ENCODE measurements at places on chromosomes 1 and 21. TPM values are rescaled to one million over a fixed set of nuclear protein-coding genes. Genes with fewer than 3 reads are reported as not detected.
A peak's percentile ranks its signal among the peaks of the same experiment; 100 is the strongest.

GRCh38 chr1:220997791-220998190, 118.5 kb downstream of the HLX start:
- DNase-seq, result no peak

DNA sequence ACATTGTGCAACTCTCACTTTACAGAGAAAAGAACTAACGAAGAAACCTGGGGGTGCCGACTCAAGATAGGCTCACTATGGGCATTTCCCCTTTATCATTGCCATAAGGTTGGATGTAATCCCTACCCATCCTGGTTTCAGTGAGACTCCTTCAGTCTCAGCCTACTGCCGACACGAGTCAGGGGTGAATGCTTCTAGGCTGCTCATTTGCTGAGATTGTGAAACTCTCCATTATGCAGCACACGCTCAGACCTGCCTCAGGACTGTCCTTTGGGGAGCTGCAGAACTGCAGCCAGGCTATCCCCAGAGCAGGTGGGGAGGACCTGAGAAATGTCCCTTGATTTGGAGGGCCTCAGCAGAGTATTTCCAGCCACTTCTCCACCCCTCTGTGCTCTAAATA, 22.2 kb downstream of the TSHB start:
- no peak for DNase-seq

DNA sequence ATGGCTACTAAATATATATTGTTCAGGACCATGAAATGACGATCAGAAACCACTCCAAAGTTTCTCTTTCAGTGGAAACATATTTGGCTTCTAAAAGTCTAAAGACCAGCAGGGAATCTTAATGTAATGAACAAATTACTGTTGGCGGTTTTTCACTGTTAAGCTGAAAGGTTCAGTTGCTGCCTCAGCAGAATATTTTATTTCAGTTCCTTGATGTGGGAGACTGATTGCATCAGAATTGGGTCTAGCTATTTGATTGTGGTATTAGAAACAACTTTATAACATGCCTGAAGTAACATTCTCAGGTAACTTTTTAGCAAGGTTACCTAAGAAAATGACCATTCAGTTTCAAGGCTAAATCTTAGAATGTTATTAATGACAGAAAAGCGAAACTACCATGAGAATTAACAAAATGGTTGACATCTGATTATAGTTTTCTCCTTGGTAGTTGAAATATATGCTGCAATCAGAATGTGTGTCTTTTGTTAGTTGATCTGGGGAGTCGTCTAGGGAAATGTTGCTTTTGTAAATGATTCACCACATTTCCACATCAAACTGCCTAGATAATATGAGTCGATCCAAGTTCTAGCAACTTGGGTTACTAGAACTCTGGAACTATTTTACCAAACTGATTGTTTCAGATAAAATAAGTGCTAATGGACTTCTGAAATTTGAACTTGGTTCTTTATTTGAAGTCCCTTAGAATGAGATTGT, 200.4 kb downstream of the HMCN1 start:
- DNase-seq, result no peak

DNA sequence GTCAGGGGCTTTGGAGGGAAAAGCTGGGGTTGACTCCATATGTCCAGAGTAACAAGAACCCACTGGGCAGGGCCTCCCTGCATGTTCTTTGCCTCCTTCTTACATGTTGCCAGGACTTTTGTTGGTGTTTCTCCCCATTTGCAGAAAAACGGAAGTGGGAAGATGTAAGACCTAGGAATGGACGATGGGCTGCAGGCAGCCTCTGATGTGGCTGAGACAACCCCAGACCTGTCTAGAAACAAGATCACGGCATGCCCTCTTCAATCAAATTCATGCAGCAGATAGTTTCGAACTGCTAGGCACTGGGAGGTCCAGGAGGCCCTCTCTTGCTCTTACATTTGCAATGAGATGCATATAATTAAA, 3.4 kb downstream of the FAM43B start:
- DNase-seq, result no peak

- DNase-seq, result no peak
Observed at GRCh38 chr1:246043556-246043955, 463.5 kb downstream of the SMYD3 start.

GRCh38 chr1:99969260-99969728, 502 bp upstream of the SLC35A3 start:
- no peak for DNase-seq

- no peak for DNase-seq
Observed at GRCh38 chr1:201264072-201264471, 19.2 kb upstream of the PKP1 start.

- peak; percentile 97 for DNase-seq
Observed at GRCh38 chr1:234611225-234611846, 1.4 kb upstream of the IRF2BP2 start.

DNA sequence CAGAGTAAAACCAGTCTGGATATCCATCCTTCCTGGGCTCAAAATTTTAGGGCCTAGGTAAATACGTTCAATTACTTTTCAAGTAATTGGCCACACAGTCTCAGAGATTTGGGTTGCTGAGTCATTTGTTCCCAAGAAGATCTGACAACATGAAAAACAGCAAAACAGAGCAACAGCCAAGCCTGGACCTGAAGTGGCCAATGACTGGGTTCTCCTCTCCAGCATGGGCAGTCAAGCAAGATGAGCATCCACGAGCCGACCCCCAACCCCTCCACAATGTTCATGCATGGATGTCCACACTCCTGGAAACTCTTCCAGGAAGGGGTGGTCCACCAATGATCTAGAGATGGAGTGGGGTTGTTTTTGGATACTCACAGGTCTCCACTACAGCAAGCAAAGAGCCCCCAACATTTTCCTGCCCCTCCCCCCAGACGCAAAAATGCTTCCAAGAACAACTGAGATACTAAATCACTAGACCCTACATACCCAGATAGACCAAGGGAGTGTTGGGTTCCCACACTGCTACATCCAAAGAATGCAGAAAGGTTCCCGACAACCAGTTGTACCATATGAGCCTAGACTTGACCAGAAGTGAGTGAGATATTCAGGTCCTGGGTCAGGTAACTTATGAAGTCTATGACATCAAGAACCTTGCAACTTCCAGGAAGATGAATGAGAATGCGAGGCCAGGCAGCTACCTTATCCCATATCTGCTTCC, 73.0 kb downstream of the CD46 start:
- DNase-seq, result no peak

- DNase-seq, result no peak
Observed at GRCh38 chr1:43319766-43320165, 17.9 kb upstream of the MPL start.

GRCh38 chr1:162984699-162985098, 84.5 kb upstream of the RGS4 start:
- DNase-seq, result no peak

- DNase-seq, result no peak
Observed at GRCh38 chr1:54276617-54277450, 76.9 kb downstream of the MRPL37 start.

GRCh38 chr1:83928396-83928795, 70.5 kb downstream of the TTLL7 start:
- DNase-seq, result no peak

DNA sequence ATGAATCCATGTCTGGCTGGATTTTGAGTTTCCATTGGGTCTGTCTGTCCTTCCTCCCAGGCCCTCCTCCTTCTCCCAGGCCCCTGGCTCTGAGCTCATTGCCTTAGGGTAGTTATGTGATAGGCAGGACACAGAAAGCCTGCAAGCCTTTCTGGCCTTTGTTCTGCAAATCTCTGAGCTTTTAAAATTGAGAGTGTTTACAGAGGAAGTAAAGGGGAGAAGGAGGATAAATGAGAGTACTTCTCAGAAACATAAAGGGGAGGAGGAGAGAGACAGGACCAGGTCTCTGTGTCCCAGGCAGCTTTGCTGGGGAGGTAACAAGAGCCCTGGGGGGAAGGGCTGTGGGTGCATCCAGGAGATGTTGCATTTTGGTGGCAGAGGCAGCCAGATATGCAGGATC, 126.7 kb downstream of the FOXD2 start:
- no peak for DNase-seq

DNA sequence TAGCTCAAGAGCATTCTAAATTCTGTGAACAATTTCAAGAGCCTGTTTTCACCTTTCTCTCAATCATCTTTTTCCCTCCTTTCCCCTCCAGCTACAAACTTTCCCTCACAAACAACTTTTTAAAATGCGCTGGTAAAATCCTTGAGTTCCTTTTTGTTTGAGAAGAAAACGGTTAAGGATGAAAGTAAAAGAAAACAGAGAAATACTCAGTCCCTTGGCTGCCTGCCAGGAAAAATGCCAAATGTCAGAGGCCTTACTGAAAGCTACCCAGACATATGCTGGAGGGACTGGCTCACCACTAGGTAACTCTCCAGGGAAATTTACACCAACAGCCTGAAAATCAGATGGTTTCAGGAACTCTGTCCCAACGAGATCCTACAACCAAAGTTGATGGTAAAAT, 11.0 kb upstream of the SERBP1 start:
- DNase-seq, result peak; percentile 24

- DNase-seq, result no peak
Observed at GRCh38 chr1:63888984-63889383, 115.2 kb downstream of the ROR1 start.

- no peak for DNase-seq
Observed at GRCh38 chr1:232709386-232709785, 79.5 kb upstream of the SIPA1L2 start.

GRCh38 chr1:77370583-77371306, 88.9 kb downstream of the AK5 start:
- DNase-seq, result no peak

GRCh38 chr1:30700528-30701257, 22.7 kb downstream of the MATN1 start:
- no peak for DNase-seq

GRCh38 chr1:222865718-222866117, 50.9 kb downstream of the DISP1 start:
- DNase-seq, result no peak

DNA sequence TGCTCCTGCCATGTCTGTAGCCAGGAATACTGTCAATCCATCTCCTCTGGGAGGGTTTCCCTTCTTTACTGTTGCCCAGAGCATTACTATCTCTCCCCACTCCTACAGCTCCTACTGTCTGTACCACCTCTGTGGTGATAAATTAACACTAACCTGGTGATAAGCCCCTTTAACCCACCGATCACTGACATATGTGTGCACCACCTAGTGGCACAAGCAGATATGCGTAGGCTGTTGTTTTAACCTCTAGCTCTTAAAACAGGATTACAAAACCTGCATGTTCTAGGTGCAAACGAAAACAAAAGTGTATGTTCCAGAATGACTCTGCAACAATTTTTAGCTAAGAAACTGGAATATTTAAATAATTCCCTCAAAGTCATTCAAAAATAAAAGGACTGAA, 93.9 kb upstream of the BEND5 start:
- DNase-seq, result peak; percentile 25

GRCh38 chr1:109984190-109984455, 442 bp upstream of the AHCYL1 start:
- DNase-seq, result no peak

GRCh38 chr21:44670642-44671432, 4.1 kb upstream of the KRTAP12-2 start:
- DNase-seq, result no peak

DNA sequence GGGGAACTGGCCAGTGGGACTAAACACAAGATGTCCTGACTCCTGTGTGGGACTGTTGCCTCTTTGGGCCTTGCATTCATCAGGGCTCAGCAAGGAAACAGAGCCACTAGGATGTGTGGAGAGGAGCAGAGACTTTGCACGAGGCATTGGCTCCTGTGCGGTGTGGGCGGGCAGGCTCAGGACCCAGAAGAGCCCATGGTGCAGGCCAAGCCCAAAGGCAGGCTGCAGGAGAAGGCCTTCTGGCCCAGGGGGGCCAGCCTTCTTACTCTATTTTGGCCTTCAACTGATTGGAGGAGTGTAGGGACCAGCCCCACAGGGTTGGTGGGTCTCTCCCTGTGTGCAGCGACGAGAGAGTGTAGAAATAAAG, 23.5 kb downstream of the LRRC3 start:
- DNase-seq, result no peak

DNA sequence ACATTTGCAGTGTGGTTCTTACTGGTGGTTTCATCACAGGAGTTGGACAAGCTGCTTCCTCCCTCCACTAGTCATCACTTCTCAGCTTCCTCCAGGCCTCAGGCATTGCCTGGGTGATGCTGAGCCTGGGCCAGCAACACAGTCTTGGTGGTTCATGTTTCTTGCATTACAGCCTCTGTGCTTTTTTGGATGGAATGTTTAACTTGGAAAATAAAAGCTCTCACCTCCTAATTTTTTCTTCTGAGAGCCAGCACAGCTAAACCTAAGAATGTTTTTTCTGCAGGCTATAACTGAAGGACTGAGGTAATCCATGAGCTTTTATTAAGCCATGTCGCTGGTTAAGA, 66.1 kb upstream of the RHOU start:
- DNase-seq, result no peak

DNA sequence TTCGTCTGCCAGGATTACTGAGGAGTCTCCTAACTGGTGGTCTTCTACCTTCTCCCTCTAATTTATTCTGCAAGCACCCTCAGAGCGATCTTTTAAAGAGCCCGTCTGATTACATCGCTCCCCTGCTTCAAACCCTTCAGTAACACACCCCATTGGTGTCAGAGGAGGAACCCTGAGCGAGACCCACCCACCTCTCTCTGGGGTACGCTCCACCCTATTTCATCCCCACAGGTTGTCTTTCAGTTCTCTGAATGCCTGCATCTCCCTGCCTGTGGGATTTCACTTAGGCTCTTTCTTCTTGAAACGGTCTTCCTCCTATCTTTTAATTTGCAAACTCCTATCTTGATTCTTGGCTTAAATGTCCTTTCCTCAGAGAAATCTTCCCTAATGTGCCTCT, 39.4 kb downstream of the C1orf21 start:
- no peak for DNase-seq

OR2T35 gene
- total RNA-seq, result not detected

AADACL3 gene
- total RNA-seq, result not detected

FCAMR gene
- 0.03 TPM for total RNA-seq

TPRG1L gene
- 43.1 TPM for total RNA-seq

TMCC2 gene
- total RNA-seq, result 0.21 TPM

ARMH1 gene
- total RNA-seq, result 0.15 TPM

C1orf116 gene
- 47.1 TPM for total RNA-seq

TNFRSF8 gene
- 0.10 TPM for total RNA-seq

COL24A1 gene
- total RNA-seq, result not detected

NBPF10 gene
- 0.20 TPM for total RNA-seq

KCNE2 gene
- total RNA-seq, result 0.71 TPM

FCGR3A gene
- total RNA-seq, result not detected

HHAT gene
- 0.46 TPM for total RNA-seq

GUCA2A gene
- total RNA-seq, result 1.7 TPM

RNU1-4 gene
- total RNA-seq, result under 0.01 TPM

RPTN gene
- total RNA-seq, result not detected

SPRR2A gene
- not detected for total RNA-seq

All from HT-29 (cell line).